ENCODE measurements at places on chromosomes 6 and 20. TPM values are rescaled to one million over a fixed set of nuclear protein-coding genes. Genes with fewer than 3 reads are reported as not detected.

DNA sequence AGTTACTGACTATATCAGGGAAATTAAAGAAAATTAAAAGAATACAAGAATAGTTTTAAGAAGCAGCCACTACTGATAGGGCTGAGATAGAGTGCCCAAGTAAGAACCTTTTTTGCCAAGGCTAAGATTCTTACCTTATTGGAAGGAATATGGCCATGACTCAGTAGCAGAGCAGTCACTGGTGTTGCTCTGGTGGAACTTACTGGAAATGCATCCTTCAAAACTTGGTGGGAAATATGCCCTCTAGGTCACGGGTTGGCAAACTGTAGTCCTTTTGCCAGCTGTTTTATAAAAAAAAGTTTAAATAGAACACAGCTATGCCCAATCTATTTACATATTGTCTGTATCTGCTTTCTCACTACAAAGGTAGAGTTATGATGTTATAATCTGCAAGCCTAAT, 6.0 kb downstream of the HSF2 start:
- peak; percentile 59 for DNase-seq

GRCh38 chr6:146434732-146435390, 108.8 kb upstream of the RAB32 start:
- DNase-seq, result no peak

DNA sequence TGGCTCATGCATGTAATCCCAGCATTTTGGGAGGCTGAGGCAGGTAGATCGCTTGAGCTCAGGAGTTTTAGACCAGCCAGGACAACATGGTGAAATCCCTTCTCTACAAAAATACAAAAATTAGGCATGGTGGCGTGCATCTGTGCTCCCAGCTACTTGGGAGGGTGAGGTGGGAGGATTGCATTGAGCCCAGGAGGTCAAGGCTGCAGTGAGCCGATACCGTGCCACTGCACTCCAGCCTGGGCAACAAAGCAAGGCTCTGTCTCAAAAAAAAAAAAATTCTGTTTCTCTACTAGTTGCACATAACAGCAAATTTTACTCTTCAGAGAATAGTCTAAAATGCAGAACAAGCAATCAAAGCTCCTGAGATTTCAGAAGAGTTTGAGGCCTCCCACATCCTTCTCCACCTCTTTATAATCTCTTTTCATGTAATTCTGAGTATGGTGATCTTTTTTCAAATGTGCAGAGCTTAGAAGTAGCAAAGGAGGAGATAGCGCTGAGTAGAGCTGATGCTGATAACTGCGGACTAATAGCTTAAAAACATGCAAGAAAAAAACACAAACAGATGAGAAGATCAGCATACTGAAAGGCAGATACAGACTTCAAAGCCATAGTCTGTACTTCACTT, 23.3 kb downstream of the LRRN4 start:
- no peak for DNase-seq

GRCh38 chr6:11434565-11435326, 102.8 kb upstream of the TMEM170B start:
- no peak for DNase-seq

GRCh38 chr6:133244519-133244918, 3.4 kb downstream of the EYA4 start:
- DNase-seq, result peak; percentile 37

- DNase-seq, result no peak
These were observed 1.3 kb downstream of the RGS19 start for GRCh38 chr20:64077876-64078551.

DNA sequence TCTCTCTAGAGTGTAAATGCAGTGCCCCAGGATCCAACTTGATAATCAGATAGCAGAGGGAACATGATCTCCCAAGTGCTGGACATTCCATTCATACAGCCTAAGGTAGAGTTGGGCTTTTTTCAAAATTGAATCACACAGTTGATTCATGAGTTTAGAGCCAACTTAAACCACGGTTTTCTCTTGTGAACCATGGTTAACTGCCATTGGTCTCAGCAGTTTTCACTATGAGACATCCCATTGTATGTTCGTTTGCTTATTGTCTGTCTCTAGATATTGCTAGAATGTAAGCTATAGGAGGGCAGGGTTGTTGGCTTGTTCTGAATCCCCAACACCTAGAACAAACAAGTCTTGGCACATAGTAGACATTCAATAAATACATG, 37.2 kb upstream of the TAF8 start:
- DNase-seq, result peak; percentile 30

GRCh38 chr6:159089909-159090308, 45.1 kb upstream of the TAGAP start:
- no peak for DNase-seq

- DNase-seq, result no peak
These were observed 80.2 kb downstream of the AFDN start for GRCh38 chr6:167906899-167907298.

- DNase-seq, result no peak
These were observed 14.1 kb downstream of the FKBP1A start for GRCh38 chr20:1378735-1379125.

DNA sequence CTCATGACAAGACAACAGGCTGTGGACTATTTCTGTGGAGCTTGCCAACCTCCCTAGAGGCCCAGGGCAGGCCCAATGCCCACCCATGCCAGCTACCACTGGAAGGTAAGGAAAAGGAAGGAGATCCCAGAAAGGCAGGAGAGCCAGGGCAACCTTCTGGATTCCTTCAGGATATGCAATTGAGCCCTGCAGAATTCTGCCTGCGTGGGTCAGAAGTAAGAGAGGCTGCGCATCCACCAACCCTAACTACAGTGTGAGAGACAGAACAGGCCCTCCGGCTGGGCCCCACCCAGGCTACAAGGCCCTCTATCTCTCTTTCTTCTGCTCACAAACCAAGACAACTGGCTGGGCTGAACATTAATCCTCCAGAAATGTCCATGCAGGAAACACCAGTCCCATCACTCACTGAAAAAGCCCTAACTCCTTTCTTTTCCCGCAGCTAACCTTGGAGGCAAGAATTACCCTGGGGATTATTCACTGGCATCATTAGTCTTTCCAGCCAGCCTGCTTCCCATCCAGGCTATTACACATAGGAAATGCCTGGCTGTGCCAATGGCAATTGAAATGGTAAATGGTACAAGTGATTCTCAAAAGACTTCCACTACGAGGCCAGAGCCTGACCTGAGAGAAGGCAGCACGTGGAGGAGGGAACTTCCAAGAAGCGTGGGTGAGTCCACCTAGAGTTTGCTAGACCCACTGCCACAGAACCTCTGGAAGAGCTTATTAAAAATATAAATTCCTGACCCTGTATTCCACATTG, 15.2 kb downstream of the MAP1LC3A start:
- DNase-seq, result no peak

GRCh38 chr6:118715376-118715775, 64.0 kb upstream of the CEP85L start:
- DNase-seq, result no peak

GRCh38 chr6:85676086-85676729, 33.5 kb upstream of the SYNCRIP start:
- DNase-seq, result peak; percentile 7

DNA sequence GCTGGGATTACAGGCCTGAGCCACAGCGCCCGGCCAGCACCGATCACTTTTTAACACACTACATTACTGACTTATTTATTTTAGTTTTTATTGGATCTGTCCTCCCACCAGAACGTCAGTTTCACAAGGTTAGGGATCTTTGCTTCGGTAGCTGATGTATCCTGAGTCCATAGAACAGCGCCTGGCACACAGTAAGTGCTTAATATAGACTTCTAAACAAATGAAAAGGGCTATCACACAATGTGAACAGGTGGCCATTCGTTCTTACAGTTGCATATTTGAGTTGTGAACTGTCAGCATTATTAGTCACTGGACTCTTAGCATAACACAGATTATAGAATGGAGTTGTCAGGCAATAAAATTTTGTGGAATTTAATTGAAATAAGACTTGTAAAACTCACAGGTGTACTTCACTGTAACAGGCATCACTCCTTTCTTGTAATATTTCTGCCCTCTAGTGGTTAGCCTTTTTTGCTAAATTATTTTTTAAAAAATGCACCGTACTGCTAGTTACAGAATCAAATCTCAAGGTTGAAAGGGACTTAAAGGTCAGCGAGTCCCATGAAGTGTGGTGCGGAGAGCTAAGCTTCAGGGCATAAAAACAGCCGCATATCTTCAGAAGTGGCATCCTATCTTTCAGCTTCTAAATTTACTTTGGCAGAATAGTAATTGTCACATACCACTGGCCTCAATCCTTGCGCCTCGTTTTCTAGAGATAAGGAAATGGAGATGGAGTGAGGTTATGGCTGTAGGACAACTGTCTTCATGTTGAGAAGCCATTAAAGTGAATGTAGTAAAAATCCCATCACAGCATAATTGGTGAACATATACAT, 3.4 kb upstream of the TBC1D7 start:
- peak; percentile 60 for DNase-seq

GRCh38 chr20:10978019-10978702, 304.4 kb upstream of the JAG1 start:
- no peak for DNase-seq

HBS1L gene
- total RNA-seq, result 125 TPM

HECA gene
- total RNA-seq, result 8.6 TPM

MEI4 gene
- not detected for total RNA-seq

RAET1L gene
- not detected for total RNA-seq

All from LHCN-M2 (cell line).